Kasumi-1 (cell line): ENCODE measurements at places on chromosomes 5 and 9.

- DNase-seq: no peak
Measured at GRCh38 chr9:5326187-5326586, 13.5 kb downstream of the RLN1 start.

DNA sequence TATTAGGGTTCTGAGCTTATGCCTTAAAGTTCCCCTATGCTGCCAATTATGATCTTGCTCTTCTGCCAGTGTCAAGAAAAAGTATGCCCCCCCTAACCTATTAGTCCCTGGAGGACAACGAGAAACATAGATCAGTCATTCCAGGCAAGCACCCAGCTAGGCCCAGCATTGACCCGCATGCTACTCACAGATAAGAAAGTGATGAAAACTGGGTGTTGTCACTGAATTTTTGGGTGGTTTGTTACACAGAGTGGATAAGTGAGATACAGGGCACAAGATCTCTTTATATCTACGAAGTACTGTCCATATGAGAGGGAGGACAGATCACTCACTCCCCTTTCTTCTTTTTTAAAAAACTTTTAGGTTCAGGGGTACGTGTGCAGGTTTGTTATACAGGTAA, 6.4 kb upstream of the TEX48 start:
- no peak for DNase-seq

DNA sequence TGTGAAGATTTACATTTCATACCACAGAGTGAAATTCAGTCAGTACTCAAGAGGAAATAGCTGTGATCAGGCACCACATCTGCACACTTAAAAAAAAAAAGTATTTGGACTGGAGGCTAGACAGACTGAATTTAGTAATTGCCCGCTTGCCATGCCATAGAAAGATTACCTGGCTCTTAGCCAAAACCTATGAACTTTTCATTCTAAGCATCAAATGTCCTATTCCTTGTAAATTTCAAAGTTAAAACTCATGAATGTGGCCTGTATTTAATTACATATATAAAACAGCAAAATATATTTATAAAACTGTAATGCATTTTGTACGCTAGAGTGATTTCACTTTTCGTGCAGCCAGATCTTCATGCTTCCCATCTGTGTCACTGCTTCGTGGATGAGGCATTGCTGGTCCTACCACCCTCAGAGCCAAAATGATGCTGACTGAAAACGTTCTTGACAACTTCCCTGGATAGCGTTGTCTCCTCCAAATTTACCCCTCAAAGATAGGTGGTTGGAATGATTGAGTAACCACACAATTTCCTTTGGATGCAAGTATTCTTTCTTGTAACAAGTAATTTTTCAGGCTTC, 447.9 kb upstream of the SGCD start:
- DNase-seq: no peak

GRCh38 chr5:162664846-162665245, 597.3 kb downstream of the GABRG2 start:
- DNase-seq: no peak

GRCh38 chr9:16824545-16825330, 45.7 kb downstream of the BNC2 start:
- no peak for DNase-seq

GRCh38 chr9:96022445-96023051, 147.1 kb downstream of the ERCC6L2 start:
- no peak for DNase-seq
